ENCODE measurements at places on chromosomes 6 and 20.

- DNase-seq, result no peak
Observed at GRCh38 chr6:110054664-110055386, 76.7 kb downstream of the GPR6 start.

GRCh38 chr6:88481519-88481918 lies 315.4 kb upstream of the CNR1 start:
- no peak for DNase-seq

GRCh38 chr6:136607932-136608772 lies 57.9 kb upstream of the MAP7 start:
- DNase-seq, result peak; percentile 92

- no peak for DNase-seq
Observed at GRCh38 chr20:39069976-39070375, 107.8 kb downstream of the DHX35 start.

- DNase-seq, result no peak
Observed at GRCh38 chr6:101395345-101395744, 1.8 kb downstream of the GRIK2 start.

Measured in activated CD4-positive, alpha-beta T cell treated with anti-CD3 and anti-CD28 coated beads, Interleukin-2, amount 50 U/mL, for 48 hours (primary cell).